ENCODE measurements at places on chromosomes 6 and 20.

GRCh38 chr6:20092071-20092566, 120.2 kb downstream of the MBOAT1 start:
- peak; percentile 15 for DNase-seq

GRCh38 chr20:46132705-46133120, 14.6 kb downstream of the CD40 start:
- DNase-seq, result peak; percentile 79

DNA sequence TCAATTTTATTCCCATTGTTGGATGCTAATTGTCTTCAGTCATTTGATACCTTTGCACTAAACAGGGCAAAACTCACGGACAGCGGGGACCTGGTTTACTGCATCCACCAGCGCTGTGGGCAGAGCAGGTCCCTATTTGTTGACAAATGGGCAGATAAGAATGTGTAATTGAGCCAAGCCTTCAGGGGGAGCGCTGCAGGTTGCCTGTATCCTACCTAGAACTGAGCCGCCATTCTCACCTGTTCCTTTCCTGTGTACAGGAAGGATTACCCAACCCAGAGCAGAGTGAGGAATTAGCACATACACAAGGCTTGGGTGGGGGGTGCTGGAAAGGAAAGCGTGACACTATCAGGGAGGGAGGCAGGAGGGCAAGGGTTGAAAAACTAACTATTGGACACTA, 89.1 kb upstream of the FOXA2 start:
- DNase-seq, result no peak

DNA sequence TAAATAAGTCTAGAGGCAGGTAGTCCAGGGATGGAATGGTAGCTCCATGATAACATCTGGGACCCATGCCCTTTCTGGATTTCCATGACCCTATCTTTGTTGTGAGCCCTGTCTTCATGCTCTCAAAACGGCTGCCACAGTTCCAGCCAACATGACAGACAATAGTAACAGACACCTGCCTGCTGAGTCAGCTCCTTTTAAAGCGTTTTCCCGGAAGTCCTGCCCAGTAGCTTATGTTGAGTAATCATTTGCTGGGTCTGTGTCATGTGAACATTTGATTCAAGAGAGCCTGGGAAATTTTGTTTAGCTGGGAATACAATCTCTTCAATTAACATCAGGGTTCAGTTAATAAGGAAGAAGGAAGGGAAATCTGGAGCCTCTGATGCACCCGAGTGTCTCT, 262.2 kb upstream of the SULF2 start:
- DNase-seq, result no peak

- peak; percentile 83 for DNase-seq
Measured at GRCh38 chr20:10336959-10337729, 96.9 kb downstream of the MKKS start.

DNA sequence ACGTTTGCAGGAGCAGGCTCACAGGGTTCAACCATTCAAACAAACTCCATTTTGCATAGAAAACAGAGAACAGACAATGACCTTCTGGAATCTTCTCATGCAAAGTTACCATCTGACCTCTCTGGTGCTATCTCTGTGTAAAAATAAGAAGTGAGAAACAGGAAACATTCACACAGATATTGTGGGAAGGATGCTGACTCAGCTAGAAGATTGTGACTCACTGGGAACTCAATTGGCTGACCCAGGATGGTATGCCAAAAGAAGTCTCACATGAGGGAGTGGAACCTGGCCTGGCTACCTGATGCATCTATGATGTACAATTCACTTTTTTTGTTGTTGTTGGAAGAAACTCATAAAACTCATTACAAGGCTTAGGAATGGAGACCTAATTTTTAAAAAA, 61.1 kb upstream of the TBX18 start:
- DNase-seq, result peak; percentile 67
